8988T (cell line): ENCODE measurements at places on chromosomes 6 and 20.

GRCh38 chr20:40572251-40572650 lies 116.8 kb downstream of the MAFB start:
- no peak for DNase-seq

- no peak for DNase-seq
Measured at GRCh38 chr6:159899994-159900745, 9.4 kb downstream of the MAS1 start.

DNA sequence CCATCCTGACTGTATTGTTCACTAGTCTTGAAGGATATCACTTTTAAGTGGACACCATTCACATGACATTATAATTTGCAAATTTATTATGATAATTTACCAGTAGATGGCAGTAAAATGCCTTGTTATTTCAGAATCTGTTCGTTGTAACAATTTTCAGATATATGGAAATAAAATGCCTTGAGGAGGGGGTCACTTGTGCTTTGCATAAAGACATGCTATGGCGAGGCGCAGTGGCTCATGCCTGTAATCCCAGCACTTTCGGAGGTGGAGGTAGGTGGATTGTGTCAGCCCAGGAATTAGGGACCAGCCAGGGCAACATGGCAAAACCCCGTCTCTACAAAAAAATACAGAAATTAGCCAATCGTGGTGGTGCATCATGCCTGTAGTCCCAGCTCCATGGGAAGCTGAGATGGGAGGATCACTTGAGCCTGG lies 9.0 kb upstream of the NCOA6 start:
- no peak for DNase-seq

DNA sequence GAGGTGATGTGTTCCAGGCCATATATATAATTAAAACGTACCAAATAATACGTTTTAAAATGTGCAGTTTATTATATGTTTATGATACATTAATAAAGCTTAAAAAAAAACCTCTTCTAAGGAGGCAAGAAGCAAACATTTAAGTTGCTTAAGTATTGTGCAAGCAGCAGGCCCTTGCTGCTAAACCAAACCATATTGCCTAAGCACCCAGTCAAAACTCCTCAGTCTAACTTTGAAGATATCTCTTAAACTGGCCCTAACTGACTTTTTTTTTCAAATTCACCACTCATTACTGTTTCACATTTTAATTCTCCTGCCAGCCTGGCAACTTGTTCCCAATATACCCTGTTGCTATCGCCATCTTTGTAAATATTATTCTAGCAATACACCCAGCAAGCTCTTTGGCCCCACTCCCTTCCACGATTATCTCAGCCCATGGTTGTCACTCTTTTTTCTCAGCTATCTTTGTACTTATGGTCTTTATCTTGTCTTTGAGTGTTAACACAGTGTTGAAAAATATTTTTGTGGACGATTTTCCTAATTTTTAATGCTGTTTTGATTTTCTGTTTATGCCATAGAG lies 60.9 kb downstream of the C6orf58 start:
- no peak for DNase-seq

- no peak for DNase-seq
Measured at GRCh38 chr6:123546537-123546936, 90.2 kb downstream of the TRDN start.

GRCh38 chr6:53805725-53806124 lies 10.9 kb downstream of the LRRC1 start:
- DNase-seq = no peak

DNA sequence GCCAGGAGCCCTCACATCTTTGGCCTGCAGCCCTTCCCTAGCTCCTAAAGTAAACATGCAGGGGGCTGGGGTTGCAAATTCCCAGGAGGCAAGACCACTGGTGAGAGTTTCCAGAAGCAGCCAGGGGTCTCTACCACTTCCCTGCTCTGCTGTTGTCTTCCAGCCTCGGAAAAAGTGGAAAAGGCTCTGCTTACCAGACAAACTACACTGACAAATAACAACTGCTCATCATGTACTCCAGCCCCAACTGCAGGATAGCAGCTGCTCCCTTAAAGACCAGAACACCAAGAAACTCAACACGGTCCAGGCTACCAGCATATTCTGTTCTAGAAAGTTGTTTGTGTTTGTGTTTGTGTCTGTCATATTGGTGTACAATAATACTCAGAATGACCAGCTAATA lies 187.5 kb upstream of the MARCKS start:
- DNase-seq = no peak

- no peak for DNase-seq
Measured at GRCh38 chr6:46098678-46099077, 31.1 kb upstream of the ENPP4 start.

GRCh38 chr20:2972126-2972525 lies 71.3 kb upstream of the GNRH2 start:
- no peak for DNase-seq

- no peak for DNase-seq
Measured at GRCh38 chr6:3630258-3630835, 121.2 kb downstream of the PXDC1 start.

GRCh38 chr6:143657809-143658208 lies 20.0 kb upstream of the PHACTR2 start:
- DNase-seq = no peak

GRCh38 chr6:32668226-32668747 lies 1.8 kb upstream of the HLA-DQB1 start:
- no peak for DNase-seq

- no peak for DNase-seq
Measured at GRCh38 chr6:41966214-41966920, 24.8 kb upstream of the CCND3 start.

- DNase-seq = no peak
Measured at GRCh38 chr20:6700563-6701329, 66.7 kb upstream of the BMP2 start.

GRCh38 chr20:22688485-22688884 lies 104.1 kb upstream of the FOXA2 start:
- DNase-seq = no peak

- no peak for DNase-seq
Measured at GRCh38 chr6:143160439-143161220, 99.9 kb downstream of the AIG1 start.

DNA sequence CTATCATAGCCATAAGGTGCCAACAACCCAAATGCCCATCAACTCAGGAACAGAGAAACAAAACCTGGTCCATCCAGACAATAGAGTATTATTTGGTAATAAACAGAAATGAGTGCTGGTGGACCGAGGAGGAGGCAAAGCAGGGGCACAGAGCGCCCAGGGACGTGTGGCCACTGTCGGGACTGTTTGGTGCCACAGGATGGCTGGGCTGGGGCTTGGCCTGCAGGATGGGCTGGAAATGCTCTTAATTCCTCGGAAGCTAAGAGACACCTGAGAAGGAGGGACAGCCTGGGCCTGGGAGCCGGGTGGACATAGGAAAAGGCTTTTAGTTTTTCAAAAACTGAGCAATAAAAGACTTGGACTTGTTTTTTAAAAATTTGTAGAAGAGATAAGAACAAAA lies 216.4 kb downstream of the DLL1 start:
- no peak for DNase-seq

GRCh38 chr20:23155141-23155590 lies 69.0 kb upstream of the CD93 start:
- no peak for DNase-seq

- DNase-seq = peak; percentile 33
Measured at GRCh38 chr6:156359912-156360311, 417.3 kb upstream of the ARID1B start.

GRCh38 chr20:38108986-38109541 lies 56.0 kb downstream of the TGM2 start:
- no peak for DNase-seq

DNA sequence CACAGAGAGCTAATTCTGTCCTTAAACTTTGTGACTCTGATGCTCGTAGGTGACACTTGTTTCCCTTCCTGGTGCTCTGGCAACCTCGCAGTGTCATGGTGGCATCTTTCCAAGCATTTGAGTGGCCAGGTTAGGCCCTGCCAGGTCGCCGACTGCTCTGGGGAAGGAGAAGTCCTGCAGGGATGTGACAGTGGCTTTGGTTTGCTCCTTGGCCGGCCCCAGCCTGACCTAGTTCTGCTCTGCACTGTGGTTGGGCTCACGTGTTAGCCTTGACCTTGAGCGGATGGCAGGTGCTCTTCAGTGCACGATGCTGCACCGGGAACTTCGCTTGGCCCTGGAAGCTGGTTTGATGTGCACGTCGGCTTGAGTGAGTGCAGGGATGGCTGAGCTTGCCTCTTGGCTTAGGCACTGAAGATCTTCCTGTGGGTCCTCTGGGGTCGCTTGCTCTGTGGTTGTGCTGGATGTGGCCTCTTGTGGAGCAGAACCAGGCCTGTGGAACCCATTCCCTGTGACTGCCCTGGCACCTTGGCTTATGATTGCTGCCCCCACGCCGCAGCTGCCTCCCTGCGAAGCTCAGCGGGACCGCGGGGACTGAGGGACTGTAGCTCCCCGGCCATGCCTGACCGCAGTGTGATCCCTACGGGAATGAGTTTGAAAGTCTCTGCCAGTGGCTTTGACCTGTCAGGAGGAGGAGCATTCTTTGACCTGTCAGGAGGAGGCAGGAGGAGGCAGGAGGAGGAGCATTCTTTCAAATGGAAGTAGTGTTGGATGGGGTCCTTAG lies 8.7 kb downstream of the OSBPL2 start:
- no peak for DNase-seq

DNA sequence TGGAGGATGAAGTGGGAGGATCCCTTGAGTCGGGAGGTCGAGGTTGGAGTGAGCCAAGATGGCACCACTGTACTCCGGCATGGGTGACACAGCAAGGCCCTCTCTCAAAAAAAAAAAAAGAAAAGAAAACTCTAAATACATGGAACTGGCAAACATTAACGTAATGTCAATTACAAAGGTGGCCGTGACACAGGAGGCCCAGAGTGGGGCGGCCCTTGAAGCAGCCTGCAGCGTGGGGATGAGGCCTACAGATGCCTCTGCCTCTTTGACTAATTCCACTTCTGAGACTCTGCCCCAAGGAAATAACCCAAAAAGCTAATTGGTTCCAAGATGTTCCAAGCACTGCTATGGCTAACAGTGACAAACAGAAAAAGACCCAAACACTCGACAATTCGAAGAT lies 21.2 kb downstream of the ZBTB46 start:
- DNase-seq = no peak
